ENCODE measurements at places on chromosomes 4 and X.

- no peak for DNase-seq
Measured at GRCh38 chr4:61199873-61200186, 296 bp upstream of the ADGRL3 start.

DNA sequence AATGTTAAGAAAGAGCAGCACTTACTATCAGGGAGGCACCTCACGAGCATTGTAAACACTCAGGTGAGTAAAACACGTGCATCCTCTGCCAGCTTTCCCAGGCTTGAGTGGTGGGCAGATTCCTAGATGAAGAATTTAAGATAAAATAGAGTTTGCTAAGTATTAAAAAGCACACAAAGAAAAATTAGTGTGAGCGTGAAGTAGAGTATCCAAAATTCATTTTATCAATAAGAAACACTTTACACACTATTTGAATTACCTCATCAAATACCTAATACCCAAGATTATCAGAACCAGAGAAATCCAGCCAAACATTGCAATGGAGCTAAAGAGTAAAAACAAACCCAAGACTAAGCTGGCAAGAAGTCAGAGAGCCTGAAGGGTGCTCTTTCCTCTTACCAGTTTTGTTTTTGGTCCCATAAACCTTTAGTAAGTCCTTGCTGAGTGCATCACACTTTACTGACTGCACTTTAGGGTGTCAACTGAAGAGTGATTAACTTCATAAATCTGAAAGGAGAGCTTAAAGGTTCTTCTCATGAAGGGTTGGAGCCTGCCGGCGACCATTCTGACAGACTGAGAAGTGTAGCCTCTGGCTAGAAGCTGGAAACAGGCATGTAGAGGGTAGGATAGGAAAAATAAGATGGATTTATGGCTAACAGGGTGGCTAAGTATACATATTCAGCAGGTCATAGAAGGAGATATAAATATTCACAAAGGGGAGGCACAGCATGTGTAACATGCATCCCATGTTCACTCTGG lies 151.1 kb downstream of the SLC7A11 start:
- DNase-seq: no peak

GRCh38 chrX:135327299-135327698 lies 18.0 kb downstream of the ETDC start:
- DNase-seq: no peak

DNA sequence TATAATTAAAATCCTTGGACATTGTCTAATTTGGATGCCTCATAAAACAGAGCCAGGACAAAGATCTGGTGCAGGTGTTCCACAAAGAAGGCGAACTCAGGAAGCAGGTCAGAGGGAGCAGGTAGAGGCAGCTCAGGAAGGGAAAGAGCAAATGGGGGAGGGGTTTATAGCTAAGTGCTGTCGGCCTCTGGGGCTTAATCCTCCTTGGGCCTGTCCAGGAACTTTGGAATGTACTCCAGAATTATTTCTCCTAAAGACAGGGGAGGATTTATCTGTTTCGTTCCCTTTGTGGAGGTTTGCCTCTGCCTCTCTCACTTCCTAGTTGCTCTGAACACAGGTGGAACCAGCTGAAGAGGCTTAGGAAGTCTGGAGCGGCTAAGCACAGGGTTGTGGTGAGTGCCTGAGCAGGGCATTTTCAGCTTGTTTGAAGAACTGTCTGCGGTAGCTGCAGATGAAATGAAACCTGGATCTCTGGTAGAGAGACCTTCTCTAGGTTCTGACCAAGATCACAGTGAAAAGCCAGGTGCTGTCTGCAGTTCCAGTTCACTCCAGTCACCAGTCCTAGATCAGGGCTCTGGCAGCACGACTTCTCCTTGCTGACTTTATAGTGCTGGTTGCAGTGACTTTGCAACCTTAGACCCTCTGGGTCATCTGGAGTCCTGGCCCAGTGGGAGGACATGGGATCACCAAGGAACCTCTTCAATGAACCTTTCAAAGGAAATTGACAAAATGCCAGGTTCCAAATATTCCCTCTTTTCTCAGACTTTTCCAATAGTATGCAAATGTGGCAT lies 519.2 kb downstream of the PCDH10 start:
- DNase-seq: no peak

- DNase-seq: no peak
Measured at GRCh38 chrX:42398967-42399631, 378.9 kb downstream of the PPP1R2C start.

- DNase-seq: no peak
Measured at GRCh38 chr4:185171373-185172071, 28.5 kb downstream of the SLC25A4 start.

DNA sequence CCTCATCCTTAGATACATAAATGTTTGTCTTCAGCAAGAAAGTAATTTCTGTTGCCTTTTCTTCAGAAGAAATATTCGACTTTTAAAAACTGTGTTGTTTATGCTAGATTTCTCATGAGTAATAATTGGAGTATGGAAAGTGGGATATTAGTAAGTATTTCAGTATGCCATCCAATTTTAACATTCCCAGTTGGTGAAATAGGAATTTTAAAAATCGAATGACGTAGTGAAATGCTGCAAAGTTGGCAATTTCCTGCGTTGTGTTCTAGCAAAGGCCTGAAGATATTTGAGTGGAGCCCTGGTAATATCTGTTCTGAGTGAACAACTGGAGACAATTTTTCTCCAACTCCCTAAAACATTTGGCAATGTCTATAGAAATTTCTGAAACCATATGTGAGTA lies 190.1 kb downstream of the ZNF330 start:
- no peak for DNase-seq

Measured in inflammatory macrophage treated with lipopolysaccharide for 4 hours (primary cell).